ENCODE measurements at places on chromosomes 2 and 18. TPM values are rescaled to one million over a fixed set of nuclear protein-coding genes. Genes with fewer than 3 reads are reported as not detected.

PLEKHA3 gene
- 13.3 TPM for total RNA-seq

ACYP2 gene
- total RNA-seq = 23.6 TPM

ASTL gene
- total RNA-seq = not detected

CCDC68 gene
- total RNA-seq = 38.6 TPM

UGT1A8 gene
- total RNA-seq = not detected

ACADL gene
- 5.8 TPM for total RNA-seq

TNFAIP6 gene
- 15.9 TPM for total RNA-seq

MAP3K19 gene
- total RNA-seq = 16.0 TPM

CFC1 gene
- 3.3 TPM for total RNA-seq

SNORC gene
- 4.6 TPM for total RNA-seq

NPPC gene
- 17.9 TPM for total RNA-seq

ERMN gene
- 30.0 TPM for total RNA-seq

SF3B6 gene
- 104 TPM for total RNA-seq

KIAA2012 gene
- 5.7 TPM for total RNA-seq

REG1B gene
- not detected for total RNA-seq

TMEM247 gene
- total RNA-seq = not detected

MYO5B gene
- total RNA-seq = 5.9 TPM

RTP5 gene
- total RNA-seq = 5.3 TPM

TACR1 gene
- 7.3 TPM for total RNA-seq

RIT2 gene
- 7.1 TPM for total RNA-seq

MYL1 gene
- total RNA-seq = 3.3 TPM

LGALSL gene
- 19.8 TPM for total RNA-seq

C2orf81 gene
- total RNA-seq = 1.2 TPM

KCNIP3 gene
- total RNA-seq = 11.2 TPM

LIMS2 gene
- total RNA-seq = 6.0 TPM

LIPG gene
- 3.6 TPM for total RNA-seq

CYTIP gene
- total RNA-seq = 0.83 TPM

VWC2L gene
- 3.0 TPM for total RNA-seq

PTH2R gene
- 0.99 TPM for total RNA-seq

SLC16A14 gene
- total RNA-seq = 45.9 TPM

RAB12 gene
- total RNA-seq = 44.9 TPM

LCT gene
- total RNA-seq = 0.10 TPM

C2orf68 gene
- 40.4 TPM for total RNA-seq

KANSL1L gene
- total RNA-seq = 69.6 TPM

RUFY4 gene
- 0.10 TPM for total RNA-seq

PROC gene
- 0.99 TPM for total RNA-seq

GAREM1 gene
- total RNA-seq = 12.3 TPM

CFAP210 gene
- total RNA-seq = 2.8 TPM

EVX2 gene
- 0.59 TPM for total RNA-seq

PIEZO2 gene
- total RNA-seq = 30.2 TPM

POTEC gene
- total RNA-seq = not detected

ATP6V1B1 gene
- total RNA-seq = 0.39 TPM

ASB18 gene
- total RNA-seq = 0.50 TPM

GEN1 gene
- 15.6 TPM for total RNA-seq

GKN2 gene
- not detected for total RNA-seq

GALR1 gene
- 0.72 TPM for total RNA-seq

STK39 gene
- total RNA-seq = 51.1 TPM

GPR17 gene
- 43.7 TPM for total RNA-seq

CXCR1 gene
- total RNA-seq = 0.89 TPM

AKAIN1 gene
- total RNA-seq = 0.77 TPM

CCBE1 gene
- 0.99 TPM for total RNA-seq

CBLN2 gene
- 73.7 TPM for total RNA-seq

All from spinal cord (tissue), 10 donors.